Stimulated activated CD4-positive, alpha-beta T cell treated with anti-CD3 and anti-CD28 coated beads, Interleukin-4, amount 100 ng/mL, for 48 hours (primary cell): ENCODE measurements at places on chromosomes 11 and 22.

DNA sequence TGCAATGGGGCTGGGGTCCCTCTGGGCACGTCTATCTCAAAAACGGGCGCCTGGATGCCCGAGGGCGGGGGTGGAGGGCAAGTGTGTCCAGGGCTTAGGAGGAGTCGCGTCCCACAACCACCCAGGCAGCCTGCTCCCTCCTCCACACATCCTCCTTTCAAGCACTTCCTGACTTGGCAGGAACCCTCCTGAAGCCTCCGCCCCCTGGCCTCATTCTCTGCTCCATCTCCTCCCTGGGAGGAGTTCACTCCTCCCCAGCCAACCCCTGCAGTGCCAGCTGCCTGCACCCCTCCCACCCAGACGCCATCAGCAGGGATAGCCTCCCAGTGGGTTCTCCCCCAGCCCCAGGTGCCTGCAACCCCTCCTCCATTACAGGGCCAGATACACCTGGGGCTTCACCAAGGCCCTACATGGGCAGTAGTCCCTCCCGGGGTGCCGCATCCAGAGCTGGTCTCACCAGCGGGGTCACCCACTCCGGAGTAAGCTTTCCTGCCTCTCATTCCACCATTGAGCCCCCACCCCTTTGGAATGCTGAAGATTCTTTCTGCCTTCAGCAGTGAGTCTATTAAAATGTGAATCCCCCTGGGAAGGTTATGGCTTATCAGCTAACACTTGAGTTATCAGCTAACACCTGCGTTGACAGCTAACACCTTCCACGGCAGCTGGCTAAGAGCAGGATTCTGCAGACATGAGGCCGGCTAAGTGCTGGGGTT is 24.4 kb downstream of the RTN4R start:
- DNase-seq = peak; percentile 40

GRCh38 chr22:47655930-47656329 is 893.5 kb downstream of the TBC1D22A start:
- DNase-seq = no peak

GRCh38 chr22:45497351-45498145 is 5.1 kb upstream of the FBLN1 start:
- no peak for DNase-seq

DNA sequence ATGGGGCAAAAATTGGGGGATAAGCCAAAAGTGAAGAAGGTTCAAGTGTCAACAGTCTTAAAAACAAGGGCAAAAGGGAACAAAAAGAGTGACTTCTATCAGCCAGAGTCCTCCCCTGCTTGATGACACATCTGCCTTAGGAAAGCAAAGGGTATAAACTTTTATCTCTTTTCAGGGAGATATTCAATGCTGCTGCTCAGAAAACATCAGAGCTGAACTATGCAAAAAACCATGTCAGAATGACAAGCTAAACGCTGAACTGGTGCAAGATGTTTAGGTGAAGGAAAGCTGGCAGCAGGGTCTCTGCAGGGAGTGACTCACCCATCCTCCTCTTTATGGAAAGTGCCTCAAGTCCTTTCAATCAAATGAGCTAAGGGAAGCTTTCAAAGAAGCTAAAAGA is 24.7 kb downstream of the ALG9 start:
- no peak for DNase-seq

DNA sequence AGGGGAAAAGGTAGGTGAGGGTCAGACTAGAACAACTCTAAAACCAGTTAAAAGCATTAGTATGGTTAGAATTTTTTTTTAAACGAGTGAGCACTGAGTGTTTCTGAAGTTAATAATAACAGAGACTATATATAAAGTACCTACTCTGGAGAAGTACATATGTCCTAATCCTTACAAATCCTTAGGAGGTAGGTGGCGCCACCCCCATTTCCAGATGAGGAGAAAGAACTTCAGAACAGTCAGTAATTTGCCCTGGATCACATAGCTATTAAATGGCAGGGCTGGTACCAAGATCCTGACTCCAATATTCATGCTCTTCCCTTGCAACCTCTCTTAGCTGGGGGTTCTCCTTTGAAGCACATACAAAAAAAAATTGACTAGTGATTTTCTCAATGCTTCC is 80.5 kb downstream of the CLPB start:
- DNase-seq = no peak

DNA sequence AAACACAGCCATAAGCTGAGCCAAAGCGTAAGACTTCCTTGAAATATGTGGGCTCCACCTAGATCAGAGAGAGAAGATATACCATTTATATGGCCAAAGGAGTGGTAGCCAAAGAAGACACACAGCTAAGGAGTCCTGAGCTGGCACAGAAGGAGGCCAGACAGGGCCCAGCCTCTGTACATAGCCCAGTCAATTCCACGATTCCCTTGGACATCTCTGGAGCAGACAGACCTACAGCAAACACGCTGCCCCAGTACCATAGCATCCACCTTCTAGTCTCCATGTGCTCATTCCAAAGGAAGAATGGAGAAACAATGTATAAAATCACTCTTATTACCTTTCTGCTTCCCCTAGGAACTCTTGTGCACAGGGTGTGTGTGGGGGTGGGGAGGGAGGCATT is 102.1 kb upstream of the LDLRAD3 start:
- DNase-seq = no peak

DNA sequence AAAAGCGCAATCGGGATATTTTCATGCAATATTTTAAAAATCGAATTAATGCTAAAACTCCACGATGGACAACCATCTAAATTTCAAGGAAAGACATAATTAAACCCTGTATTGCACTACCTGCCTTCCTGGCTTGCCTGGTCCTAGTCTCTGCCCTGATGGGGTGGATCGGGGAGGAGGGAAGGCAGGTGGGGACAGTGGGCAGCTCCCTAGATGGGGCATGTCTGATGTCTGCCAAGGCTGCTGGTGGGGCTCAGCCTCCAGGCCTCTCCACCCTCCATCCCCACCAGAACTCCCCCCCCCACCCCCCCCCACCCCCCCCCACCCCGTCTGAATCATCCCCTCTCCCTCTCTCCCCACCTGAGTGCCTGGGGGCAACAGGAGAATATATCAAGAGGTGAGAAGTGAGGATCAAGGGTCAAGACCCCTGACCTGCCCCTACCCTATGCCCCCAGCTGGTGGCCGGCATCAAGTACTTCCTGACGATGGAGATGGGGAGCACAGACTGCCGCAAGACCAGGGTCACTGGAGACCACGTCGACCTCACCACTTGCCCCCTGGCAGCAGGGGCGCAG is 650 bp downstream of the CST6 start:
- DNase-seq = no peak

- no peak for DNase-seq
These were observed 10.5 kb downstream of the DNAJB13 start for GRCh38 chr11:73961321-73961720.

GRCh38 chr22:26903030-26903856 is 245.9 kb downstream of the MIAT start:
- no peak for DNase-seq

- DNase-seq = no peak
These were observed 18.2 kb upstream of the ARRB1 start for GRCh38 chr11:75369560-75370255.

GRCh38 chr11:13064593-13064992 is 55.5 kb downstream of the RASSF10 start:
- no peak for DNase-seq

DNA sequence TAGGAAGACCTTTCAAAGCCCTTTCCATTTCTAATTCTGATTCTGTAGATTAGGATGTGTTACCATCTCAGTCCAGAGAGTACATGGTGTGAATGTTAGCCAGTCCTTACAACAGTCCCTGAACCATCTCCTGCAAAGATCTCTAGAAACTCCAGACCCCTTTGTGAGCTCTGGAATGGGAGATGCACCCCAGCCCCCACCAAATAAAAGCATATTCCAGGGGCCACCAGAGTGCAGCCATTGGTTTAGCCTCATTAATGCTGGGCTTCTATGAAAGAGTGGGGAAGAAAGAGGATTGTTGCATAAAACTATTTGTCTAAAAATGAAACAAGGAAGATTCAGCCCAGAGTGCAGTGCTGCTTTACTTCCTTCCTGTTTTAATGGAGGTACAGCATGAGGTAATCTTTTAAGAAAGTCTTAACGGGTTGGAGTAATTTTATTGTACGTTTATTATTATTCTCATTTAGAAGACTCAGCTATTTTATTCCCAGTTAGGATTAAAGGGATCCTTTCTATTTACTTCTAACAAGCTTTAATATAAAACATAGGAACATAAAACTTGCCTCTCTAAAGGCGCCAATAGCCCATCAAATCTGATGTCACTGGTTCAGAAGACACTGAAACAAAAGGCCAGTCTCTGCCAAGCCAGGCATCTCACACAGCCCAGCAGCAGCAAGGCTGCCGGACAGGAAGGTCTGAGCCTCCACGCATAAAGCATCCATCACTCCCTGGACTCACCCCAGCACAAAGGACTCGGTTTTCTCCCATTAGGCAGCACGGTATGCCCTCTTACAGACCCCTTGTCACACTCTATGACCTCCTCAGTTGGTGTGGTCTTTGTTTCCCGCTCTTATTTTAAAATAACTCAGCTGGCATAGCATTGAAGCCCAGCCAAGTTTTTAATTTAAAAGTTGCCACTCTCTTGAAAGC is 203.9 kb upstream of the BLID start:
- no peak for DNase-seq

- no peak for DNase-seq
These were observed 27.5 kb downstream of the MOV10L1 start for GRCh38 chr22:50117168-50117762.

DNA sequence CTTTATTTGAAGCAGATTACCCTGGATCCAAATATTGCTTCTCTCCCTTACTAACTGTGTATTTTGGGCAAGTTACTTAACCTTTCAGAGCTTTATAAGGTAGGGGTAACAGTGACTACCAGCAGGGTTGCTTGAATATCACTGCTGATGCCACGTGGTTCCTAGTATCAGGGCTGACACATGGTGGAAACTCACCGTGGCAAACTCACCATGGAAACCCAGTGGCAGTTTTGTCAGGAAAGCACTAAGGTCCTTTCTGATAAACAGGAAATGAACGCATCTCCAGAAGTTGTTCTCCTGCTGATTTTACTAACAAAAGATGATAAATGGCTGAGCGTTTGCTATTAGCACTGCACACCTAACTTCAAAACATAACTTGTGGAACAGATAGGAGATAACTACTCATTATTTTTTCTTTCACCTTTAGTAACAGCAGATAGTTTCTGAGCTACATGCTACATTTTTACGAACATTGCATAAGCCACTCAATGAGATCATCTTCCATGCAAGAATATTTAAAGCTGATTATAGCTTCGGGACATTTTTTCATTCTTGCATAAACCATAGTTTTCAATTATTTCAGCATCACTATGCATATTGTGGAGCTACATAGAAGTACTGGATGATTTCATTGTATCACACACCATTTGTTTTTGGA is 59.7 kb upstream of the RAG2 start:
- DNase-seq = no peak

- no peak for DNase-seq
These were observed 3.7 kb upstream of the XKR3 start for GRCh38 chr22:16828876-16829275.

DNA sequence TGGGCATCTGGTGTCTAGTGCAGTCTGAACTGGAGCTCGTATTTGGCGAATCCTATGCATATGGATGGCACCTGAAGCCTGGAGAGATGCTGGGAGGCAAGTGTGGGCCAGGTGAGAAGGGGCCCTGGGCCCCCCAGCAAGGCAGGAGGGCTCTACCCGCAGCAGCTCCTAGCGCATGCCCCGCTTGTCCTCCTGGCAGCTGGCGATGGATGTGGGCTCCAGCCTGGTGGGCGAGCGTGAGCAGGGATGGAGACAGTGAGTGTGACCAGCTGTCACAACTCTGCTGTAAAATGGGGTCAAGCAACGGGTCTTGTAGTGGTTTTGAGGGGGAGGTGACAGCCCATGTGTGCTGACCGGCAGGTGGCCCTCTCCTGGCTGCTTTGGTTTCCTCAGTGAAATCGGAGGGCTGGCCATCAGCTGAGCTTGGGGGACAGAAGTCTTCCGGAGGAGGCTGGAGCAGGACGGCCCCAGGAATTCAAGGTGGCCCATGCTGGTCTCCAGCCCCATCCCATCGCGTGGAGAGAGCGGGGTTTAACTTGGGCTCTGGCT is 12.0 kb downstream of the FRMD8 start:
- DNase-seq = no peak

GRCh38 chr11:12403997-12404350 is 26.6 kb downstream of the PARVA start:
- no peak for DNase-seq

GRCh38 chr11:6911378-6911777 is 9.4 kb upstream of the OR2D3 start:
- DNase-seq = no peak

DNA sequence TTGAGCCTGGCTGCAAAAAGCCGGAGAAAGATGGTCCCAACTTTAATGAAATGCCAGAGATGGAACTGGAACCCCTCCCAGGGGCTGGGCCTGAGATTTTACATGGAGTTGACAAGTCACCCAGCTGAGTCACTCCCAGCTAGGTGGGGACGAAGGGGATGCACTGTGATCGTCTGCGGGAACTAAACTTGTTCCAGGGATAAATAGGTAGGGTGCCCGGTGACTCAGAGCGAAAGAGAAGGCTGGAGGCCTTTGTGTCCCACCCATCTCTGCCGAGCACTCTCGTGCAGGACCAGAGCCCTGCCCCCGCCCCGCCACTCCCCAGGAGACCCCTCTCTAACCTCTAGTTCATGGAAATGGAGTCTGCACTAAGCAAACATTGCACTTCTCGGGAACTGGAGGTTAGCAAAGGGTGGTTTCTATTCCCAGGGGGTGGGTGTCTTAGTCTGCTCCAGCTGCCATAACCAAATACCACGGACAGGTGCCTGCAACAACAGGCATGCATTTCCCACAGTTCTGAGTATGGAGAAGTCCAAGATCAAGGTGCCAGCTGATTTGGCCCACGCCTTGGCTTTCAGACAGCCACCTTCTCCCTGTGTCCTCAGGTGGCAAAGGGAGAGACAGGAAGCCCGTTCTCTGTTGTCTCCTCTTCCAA is 60.7 kb upstream of the FADD start:
- DNase-seq = no peak

DNA sequence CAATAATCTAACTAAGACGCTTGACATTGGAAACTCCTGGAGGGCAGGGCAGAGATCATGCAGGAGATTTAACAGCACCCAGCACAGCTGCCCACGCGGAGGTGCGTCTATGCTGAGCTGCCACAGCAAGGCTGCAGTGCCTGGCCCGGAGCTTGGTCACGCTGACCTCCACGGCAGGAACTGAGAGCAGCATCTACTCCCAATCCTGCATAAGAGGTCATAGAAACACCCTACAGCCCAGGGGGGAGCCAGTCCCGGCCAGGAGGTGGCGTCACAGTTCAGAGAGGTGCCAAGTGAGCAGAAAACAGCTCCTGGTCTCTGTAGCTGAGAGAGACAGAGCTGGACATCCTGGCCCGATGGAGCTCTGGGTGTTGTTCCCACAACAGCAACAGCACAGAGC is 121.1 kb upstream of the TMEM45B start:
- DNase-seq = no peak

- DNase-seq = no peak
These were observed 86.6 kb upstream of the ARHGAP32 start for GRCh38 chr11:129278586-129279319.

DNA sequence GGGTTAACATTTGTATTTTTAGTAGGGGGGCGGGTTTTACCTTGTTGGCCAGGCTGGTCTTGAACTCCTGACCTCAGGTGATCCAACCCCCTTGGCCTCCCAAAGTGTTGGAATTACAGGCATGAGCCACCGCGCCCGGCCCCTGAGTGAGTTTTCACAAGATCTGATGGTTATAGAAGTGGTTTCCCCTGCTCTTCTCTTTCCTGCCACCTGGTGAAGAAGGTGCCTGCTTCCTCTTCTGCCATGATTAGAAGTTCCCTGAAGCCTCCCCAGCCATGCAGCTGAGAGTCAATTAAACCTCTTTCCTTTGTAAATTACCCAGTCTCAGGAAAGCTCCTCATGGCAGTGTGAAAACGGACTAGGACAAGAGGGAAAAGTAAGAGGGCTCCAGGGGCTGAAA is 259.1 kb upstream of the PLET1 start:
- no peak for DNase-seq
